Testis (tissue), 5 donors: ENCODE measurements at places on chromosomes 5 and 9.
A peak's percentile ranks its signal among the peaks of the same experiment; 100 is the strongest.

DNA sequence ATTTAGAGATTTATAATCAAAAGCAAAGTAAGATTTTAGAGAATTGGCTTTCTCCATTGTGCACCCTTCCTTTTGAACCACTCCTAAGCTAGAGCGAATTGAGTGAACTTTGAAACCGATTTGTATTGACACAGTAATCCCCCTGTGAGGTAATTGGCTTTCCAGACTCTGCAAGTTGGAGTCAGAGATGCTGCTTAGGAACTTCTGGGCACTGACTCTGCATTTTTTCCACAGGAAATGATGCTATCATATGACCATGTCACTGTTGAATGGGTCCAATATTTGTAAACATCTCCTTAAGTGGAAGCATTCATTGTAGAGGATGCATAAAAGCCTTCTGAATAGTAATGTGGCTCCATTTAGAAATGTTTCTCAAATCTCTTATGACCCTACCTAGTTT is 394.4 kb upstream of the ZNF608 start:
- no peak for DNase-seq

DNA sequence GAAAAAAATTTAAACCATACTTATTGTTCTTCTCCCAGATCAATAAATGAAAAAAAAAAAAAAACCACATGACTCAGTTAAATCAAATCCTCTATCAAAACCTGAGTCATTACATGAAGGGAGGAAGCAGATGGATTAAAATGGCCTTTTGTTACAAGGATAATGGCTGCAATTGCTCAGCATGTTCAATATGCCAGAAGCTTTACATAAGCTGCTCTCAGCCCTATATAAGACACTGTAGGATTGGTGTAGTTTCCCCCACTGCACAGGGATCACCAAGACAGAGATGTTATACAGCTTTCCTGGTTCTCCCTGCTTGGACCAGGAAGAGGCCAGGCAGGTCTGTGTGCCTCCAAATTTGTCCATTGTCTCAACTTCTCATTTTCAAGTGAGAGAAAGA is 101.6 kb upstream of the MAP1B start:
- no peak for DNase-seq

- no peak for DNase-seq
These were observed 40.2 kb downstream of the STARD4 start for GRCh38 chr5:111472096-111472495.

DNA sequence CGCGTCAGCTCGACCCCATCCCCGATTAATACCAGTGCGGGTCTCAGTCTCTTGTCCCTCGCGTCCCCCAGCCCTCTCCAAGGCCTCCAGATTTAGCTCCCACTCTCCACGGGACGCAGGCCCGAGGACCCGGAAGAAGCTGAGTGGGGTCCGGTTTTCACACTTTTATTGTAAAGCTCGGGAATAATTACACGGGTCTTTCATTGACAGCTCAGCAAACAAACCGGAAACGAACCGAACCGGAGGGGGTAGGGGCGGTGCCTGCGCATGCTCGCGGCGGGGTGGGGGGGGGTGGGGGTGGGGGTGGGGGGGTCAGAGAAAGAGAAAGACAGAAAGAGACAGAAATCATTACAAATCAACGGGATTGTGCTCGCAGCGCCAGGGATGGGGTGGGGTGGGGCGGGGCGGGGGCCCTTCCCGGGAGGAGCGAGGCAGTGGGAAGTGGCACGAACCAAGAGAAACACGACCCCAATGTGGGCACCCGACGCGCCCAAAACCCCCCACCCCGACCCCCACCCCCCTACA is 27.9 kb downstream of the PCDH1 start:
- DNase-seq, result peak; percentile 65

GRCh38 chr5:156541582-156541981 is 214.6 kb downstream of the SGCD start:
- DNase-seq, result no peak

DNA sequence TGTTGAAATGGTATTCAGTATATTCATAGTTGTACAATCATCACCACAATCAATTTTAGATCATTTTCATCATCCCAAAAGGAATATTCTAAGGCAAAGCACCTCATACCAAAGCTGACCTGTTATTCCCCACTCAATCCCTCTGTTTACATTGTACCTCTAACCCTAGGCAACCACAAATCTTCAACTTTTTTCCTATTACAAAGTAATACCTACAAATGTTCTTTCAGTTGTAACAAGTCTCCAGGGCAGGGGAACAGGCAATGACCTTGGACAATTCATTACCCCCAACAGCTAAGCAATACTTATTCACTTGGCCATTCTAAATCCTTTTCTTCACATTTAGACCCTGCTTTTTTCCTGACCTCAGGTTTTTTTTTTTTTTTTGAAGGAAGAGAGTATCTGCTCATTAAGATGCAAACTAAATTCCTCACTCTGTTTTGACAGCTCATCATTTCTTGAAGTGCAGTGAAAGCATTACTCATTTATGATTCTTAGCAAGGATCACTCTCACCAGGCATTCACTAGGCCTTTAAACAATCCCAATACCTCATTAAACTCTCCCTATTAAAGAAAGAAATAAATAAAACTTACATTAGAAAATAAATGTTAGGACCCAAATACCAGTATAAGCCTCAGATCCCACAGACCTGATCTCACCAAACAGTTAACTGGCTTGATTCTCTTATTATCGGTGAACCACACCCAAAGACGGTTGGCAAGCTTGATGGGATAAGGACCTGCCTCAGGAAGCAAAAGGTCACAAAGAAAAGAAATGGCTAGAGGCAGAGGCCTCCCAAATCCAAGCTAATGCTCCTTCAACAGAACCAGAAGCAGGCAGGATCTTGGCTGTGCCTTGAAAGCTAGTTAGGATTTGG is 15.3 kb downstream of the MTMR12 start:
- DNase-seq, result no peak

GRCh38 chr5:135154197-135154596 is 120.2 kb upstream of the PITX1 start:
- no peak for DNase-seq
